BJ (cell line): ENCODE measurements at places on chromosomes 4 and X. TPM values are rescaled to one million over a fixed set of nuclear protein-coding genes. Genes with fewer than 3 reads are reported as not detected.

The OPRPN gene
- not detected in 2 replicates for polyA plus RNA-seq

DNA sequence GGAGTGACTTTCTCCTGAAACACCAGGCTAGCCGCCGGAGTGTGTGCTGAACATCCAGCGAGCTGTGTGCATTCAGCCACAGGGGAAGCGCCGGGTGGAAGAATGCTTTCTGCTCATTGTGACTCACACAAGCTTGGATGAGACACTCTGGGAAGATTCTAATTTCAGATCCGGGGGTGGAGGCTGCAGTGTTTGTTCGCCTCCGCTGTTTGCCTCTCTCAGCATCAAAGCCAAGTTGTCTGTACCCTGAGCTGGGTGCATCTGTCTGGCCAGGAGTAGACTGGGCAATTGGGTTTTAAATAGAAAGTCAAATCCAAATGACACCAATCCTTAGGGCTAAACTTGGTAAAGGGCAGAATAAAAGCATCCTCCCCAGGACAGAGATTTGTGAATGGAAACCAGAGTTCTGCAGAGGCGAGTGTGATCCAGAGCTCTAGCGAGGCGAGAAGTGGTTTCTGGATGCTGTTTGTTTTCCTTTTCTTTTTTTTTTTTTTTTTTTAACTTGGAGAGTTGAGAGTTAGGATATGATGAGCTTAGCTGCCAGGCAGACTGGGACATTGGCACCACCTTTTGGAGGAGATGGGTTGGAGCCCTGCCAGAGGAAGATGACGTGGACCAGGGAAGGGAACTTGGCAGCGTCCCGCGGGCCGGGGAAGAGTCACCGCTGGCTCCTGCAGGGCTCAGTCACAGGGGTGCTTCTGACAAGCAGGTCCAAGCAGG is 196.0 kb upstream of the PSAPL1 start:
- DNase-seq, result peak; percentile 47

DNA sequence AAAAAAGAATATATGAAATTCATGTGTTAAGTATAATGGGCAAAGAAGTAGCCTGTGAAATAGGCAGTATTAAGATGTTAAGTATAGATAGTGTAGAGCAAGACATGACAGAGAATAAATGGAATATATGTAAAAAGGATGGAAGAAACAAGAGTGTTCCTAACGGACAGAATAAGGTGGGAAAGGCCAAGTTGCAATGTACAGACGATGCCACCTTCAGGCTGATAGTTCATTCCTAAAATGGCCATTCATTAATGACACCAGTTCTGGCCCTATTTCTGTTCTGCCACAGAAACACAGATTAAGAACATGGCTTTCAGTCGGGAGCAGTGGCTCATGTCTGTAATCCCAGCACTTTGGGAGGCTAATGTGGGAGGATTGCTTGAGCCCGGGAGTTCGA is 4.4 kb upstream of the FAM184B start:
- no peak for DNase-seq

The IL9R gene
- polyA plus RNA-seq, result 0.06 TPM in 1 of 2 replicates, not detected in the other

The DMP1 gene
- polyA plus RNA-seq, result not detected in 2 replicates

DNA sequence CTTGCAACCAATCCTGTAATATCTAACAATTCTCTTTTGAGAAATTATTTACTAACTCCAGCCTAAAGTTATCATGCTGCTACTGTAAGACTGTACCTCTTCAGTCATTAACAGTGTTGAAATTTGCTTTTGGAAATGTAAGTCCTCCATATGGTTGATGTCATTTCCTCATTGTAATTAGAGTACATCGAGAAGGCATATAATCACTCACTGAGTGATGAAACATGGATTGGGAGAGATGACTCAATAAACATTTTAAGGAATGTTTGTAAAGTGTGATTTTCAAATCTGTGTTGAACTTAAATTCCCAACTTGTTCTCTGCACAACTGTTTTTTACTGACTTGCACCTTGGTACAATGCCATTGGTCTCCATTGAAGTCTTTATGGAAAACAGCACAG is 61.2 kb downstream of the HMGB2 start:
- no peak for DNase-seq

The IL13RA1 gene
- polyA plus RNA-seq, result 27.7 and 51.5 TPM in 2 replicates

- DNase-seq, result no peak
Measured at GRCh38 chr4:14768449-14768848, 233.8 kb upstream of the CPEB2 start.

DNA sequence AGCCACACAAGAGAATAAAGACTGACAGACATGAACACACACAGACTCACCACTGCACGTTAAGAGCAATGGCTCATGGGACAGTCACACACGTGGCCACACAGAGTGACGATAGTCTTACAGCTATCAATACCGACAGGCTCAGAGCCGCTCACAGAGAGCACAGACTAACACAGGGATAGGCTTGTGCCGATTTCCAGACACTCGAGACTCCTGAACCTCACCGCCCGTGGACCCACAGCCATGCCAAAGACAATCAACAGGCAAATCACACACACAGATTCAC is 716 bp upstream of the SLC38A5 start:
- no peak for DNase-seq

The HSFX3 gene
- polyA plus RNA-seq, result not detected in 2 replicates

- no peak for DNase-seq
Measured at GRCh38 chr4:120004054-120004453, 62.6 kb downstream of the MAD2L1 start.

- peak; percentile 88 for DNase-seq
Measured at GRCh38 chr4:141802333-141802732, 165.9 kb downstream of the IL15 start.

- no peak for DNase-seq
Measured at GRCh38 chrX:70422851-70423341, at the start of gene GDPD2. GDPD2 (plus strand) TSS chrX:70423314; CDS start chrX:70424985, 1,671 bp downstream.
